ENCODE measurements at places on chromosomes 12 and 14. TPM values are rescaled to one million over a fixed set of nuclear protein-coding genes. Genes with fewer than 3 reads are reported as not detected.

DNA sequence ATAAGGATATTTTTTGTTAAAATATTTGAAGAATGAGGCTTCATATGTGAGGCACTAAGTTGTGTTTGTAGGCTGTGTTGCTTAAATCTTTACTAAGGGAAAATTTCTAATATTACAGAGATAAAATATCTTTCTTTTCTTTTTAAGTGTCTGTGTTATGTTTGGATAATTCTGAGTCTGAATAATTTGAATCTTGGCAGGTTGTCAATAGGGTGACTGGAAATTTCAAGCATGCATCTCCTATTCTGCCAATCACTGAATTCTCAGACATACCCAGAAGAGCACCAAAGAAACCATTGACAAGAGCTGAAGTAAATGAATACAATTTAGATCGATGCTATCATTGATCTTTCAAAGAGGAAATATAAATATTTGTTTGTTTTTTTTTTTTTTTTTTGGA is 29.4 kb downstream of the TMPO start:
- peaks cover 14% of the 10 kb centered on the region for H3K36me3 ChIP-seq
- no peak overlapping the region for H3K27ac ChIP-seq
- H3K4me1 ChIP-seq, result no peaks in the 10 kb centered on the region
- no peak for DNase-seq
- H3K27me3 ChIP-seq, result no peaks in the 10 kb centered on the region

IFNG gene
- not detected for total RNA-seq

WSCD2 gene
- 1.4 TPM for total RNA-seq

STAC3 gene
- 3.8 TPM for total RNA-seq

AP5M1 gene
- total RNA-seq, result 37.5 TPM

Data from neural crest cell (in vitro differentiated cells).